Stimulated activated CD8-positive, alpha-beta memory T cell treated with anti-CD3 and anti-CD28 coated beads, Interleukin-15, amount 100 ng/mL, for 48 hours (primary cell): ENCODE measurements at places on chromosomes 6 and 20.

DNA sequence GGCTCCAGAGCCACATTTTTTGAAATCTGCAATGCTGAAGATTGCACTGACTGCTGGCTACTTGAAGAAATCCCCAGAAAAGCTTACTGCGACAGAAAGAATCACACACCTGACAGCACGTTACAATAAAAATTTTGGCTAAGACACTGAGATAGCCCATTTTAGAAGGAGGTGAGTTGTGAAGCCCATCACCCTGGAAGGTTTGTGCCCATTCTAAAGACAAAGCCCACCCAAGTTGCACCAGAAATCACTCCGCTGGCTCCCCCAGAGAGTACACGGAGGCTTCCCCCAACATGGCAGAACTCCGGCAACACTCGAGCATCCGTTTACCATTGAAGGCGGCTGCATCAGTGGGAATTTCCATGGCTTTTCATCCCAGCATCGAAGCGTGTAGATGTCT, 29.4 kb downstream of the LPA start:
- no peak for DNase-seq

DNA sequence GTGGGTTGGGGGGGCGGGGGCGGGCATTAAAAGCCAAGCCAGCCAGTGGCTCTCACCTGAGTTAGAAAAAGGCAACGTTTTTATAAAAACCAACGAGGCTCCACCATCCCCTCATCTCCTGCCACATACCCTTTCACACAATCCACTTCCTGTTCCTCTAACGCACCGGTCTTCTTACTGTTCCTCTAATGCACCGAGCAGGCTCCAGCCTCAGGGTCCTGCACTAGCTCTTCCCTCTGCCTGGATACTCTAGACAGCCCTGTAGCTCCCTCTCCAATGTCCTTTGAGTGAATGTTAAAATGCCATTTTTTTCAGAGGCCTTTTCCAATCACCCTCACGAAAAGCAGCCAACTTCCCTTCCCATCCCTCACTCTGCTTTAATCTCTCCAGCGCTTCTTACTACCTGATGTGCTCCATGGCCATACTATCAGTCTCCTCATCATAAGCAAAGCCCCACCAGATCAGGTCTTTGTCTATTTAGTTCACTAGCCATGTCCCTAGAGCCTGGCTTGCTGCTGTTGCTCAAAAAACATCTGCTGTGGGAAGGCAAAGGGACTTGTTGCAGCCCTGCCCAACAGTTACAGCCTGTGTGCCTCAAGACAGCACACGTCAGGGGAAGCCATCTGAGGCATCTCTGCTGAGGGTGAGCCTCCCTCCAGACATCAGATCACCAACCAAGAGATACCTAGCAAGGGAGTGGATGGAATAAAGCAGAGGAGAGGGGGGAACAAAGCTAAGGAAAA, 3.9 kb downstream of the FKBP1A start:
- no peak for DNase-seq

- no peak for DNase-seq
Observed at GRCh38 chr6:67331304-67331703, 1303.8 kb upstream of the ADGRB3 start.

- no peak for DNase-seq
Observed at GRCh38 chr6:73854998-73855718, 159.2 kb downstream of the CD109 start.

- peak; percentile 39 for DNase-seq
Observed at GRCh38 chr20:62776692-62777527, 19.4 kb upstream of the MRGBP start.

GRCh38 chr6:27477318-27478013, 4.6 kb upstream of the ZNF184 start:
- no peak for DNase-seq

GRCh38 chr6:169886631-169887227, 135.3 kb downstream of the ERMARD start:
- no peak for DNase-seq

DNA sequence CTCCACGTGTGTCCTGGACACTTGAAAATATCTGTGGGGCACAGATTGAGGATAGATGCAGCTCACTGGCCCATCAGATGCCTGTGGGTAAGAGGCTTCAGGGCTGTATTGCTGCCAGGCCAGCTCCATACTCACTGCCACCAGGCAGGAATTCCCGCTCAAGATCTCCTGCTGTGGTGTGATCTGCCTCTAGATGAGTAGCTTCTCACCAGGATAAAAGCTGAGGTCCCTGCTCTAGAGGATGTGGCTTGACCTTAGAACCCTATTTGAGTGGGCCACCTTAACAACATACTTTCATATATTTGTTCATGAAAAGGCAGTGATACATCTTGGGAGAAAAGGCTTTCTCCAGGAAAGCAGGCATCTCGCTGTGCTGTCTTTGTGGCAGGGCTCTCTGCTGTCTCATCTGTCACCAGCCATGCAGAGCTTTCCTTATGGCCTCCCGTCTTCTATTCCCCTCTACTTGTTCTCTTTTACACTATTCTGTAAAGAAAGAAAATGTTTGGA, 165.7 kb upstream of the RNF217 start:
- no peak for DNase-seq

DNA sequence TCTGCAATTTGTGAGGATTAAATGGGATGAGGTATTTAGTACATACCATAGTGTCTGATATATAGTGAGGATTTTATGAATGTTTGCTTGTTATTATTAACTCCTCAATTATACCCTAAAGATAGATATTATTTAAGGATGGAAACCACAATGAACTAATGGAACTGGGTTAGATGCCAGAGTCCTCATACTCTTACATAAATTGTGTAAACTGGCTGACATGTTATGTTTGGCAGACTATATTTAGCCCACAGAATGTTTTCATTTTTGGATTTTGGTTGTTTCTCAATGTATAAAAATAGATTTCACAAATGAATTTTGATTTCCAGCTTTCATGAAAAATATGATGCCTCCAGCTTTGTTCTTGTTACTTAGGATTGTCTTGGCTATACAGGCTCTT, 37.6 kb downstream of the HTR1B start:
- no peak for DNase-seq

GRCh38 chr6:3791526-3792203, 40.2 kb upstream of the PXDC1 start:
- no peak for DNase-seq

GRCh38 chr20:20173254-20173653, 120.9 kb downstream of the CFAP61 start:
- no peak for DNase-seq

- no peak for DNase-seq
Observed at GRCh38 chr6:2937627-2938003, 33.8 kb downstream of the SERPINB6 start.

DNA sequence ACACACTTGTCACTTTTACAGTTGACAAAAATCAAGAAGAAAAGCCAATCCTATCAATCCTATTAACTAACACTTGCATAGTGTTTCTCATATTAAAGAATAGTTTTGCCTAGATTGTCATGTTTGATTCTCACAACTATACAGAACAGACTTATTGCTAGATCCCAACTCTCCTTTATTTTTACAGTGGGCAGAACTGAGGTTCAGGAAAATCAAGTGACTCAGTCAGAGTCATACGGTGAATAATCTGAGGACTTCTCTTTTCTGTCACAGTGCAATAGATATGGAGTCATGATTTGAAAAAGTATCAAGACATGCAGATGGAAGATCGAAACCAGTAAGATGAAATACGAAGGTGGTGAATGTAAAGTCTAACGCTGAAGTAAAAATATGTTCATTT, 195.1 kb upstream of the CITED2 start:
- DNase-seq = no peak

DNA sequence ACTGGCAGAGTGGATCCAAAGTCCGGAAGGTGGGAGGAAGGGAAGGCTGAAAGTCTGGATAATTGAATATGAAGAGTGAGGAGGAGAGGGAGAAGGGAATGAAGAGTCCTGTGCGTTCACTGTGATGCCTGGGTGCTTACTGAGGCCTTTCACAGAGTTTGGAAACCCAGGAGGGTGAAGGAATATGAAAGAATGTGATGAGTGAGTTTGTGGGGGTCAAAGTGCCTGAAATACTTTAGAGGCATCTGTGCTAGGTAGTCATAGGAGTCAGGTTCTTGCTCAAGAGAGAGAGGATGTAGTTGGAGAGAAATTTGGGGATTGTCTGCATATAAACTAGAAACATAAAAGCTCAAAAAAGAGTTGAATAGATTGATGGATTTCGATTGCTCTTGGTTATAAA, 20.7 kb downstream of the NKX2-4 start:
- no peak for DNase-seq

DNA sequence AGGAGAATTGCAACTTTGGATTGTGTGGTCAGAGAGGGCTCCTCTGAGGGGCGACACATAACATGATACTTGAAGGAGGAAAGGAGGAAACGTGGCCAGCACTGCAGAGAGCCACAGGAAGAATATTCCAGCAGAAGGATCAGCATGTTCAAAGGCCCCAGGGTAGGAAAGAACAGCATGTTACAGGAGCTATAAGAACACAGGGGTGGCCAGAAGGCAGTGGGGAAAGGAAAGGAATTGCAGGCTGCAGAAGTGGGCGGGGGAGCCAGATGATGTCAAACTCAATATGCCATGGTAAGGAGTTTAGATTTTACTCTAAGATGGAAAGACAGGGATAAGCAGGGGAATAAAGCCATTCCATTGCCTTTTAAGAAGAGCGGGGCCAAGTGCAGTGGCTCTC, 30.7 kb downstream of the MGME1 start:
- DNase-seq = no peak

GRCh38 chr6:4128072-4128471, 7.3 kb downstream of the ECI2 start:
- no peak for DNase-seq
